Progenitor cell of endocrine pancreas (in vitro differentiated cells): ENCODE measurements at places on chromosomes 5 and 9. TPM values are rescaled to one million over a fixed set of nuclear protein-coding genes. Genes with fewer than 3 reads are reported as not detected.

DNA sequence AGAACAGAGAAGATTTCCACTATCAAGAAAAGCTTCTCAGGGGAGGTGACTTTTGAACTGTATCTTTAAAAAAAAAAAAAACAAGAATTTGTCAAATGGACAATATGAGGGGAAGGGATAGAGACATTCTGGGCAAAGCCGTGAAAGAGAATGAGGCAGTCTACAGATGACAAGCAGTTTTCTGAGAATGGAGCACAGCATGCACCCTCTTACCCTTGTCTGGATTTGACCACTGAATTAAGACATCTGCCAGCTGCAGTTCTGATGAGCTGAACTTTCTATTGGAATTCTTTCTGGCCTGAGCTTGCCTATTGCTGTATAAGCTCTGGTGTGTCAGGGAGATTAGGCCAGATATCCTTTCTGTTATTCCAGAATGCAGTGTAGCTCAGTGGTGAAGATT is 10.3 kb upstream of the RANBP3L start:
- no peaks in the 10 kb centered on the region for H3K36me3 ChIP-seq
- H3K4me3 ChIP-seq: no peak overlapping the region
- H3K27me3 ChIP-seq: peaks cover 11% of the 10 kb centered on the region
- H3K4me1 ChIP-seq: peaks cover 10% of the 10 kb centered on the region
- no peak for DNase-seq

DNA sequence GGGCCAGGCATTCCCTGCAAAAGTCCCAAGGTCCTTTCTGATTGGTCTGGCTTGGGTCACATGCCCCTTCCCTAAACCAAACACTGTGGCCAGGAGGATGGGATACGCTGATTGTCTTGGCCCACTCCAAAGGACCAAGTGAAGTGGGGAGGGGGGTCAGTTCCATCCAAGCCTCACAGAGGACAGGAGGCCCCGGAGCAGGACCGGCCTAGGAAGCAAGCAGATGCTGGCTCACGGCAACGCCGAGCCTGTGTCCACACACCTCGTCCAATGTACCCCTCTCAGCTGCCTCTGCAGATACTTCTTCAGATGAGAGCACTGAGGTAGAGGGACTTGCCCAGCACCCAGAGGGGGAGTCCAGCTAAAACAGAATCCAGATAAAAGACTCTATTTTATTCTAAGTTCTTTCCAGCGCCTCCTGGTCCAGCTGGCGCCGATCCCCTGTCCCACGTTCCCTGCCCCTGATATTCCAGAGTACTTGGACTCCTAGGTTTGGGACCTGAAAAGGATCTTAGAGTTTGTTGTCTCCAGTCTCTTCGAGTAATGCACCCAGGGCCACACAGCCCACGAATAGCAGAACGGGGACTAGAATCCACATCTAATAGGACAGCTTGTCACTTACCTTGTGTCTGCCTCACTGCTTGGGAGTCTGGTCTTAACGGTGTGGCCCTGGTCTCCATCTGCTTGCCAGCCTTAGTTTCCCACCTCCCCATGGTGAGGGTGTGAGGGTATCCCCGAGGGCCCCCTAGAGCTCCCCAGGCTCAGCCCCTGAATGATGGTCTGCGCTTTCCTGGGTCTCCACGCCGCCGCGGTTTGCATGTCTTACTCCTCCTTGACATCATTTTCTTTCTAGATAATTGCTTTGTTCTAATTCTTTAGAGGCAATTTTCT is 72.4 kb upstream of the UNC5A start:
- H3K4me1 ChIP-seq: peaks cover 3% of the 10 kb centered on the region
- peaks cover 52% of the 10 kb centered on the region for H3K27me3 ChIP-seq
- no peak overlapping the region for H3K27ac ChIP-seq
- no peak overlapping the region for H3K4me3 ChIP-seq
- no peaks in the 10 kb centered on the region for H3K36me3 ChIP-seq

DNA sequence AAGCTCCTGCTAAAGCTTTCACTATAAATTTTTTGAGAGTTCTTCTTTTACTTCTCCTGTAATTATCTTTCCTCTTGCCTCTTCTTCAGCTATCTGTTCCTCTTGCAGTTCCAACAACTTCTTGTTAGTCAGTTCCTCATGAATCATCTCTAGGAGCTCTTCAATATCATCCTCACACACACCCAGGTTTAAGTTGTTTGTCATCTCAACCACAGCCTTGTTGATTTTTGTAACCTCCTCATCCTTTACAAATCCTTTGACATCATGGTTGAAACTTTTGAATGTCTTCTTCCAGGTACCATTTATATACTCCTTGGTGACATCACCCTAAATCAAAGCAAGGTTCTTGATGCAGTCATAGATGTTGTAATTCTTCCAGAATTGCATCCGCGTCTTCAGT is 106.3 kb upstream of the MAMDC2 start:
- DNase-seq: no peak
- H3K27me3 ChIP-seq: no peaks in the 10 kb centered on the region
- no peaks in the 10 kb centered on the region for H3K36me3 ChIP-seq
- no peak overlapping the region for H3K4me3 ChIP-seq

GRCh38 chr5:146781157-146781556 is 97.4 kb downstream of the PPP2R2B start:
- H3K36me3 ChIP-seq: no peaks in the 10 kb centered on the region
- no peak for DNase-seq
- H3K27ac ChIP-seq: no peak overlapping the region
- H3K4me1 ChIP-seq: no peaks in the 10 kb centered on the region
- H3K27me3 ChIP-seq: peaks cover 4% of the 10 kb centered on the region

Gene SPATA31E1
- total RNA-seq: not detected in 2 replicates

DNA sequence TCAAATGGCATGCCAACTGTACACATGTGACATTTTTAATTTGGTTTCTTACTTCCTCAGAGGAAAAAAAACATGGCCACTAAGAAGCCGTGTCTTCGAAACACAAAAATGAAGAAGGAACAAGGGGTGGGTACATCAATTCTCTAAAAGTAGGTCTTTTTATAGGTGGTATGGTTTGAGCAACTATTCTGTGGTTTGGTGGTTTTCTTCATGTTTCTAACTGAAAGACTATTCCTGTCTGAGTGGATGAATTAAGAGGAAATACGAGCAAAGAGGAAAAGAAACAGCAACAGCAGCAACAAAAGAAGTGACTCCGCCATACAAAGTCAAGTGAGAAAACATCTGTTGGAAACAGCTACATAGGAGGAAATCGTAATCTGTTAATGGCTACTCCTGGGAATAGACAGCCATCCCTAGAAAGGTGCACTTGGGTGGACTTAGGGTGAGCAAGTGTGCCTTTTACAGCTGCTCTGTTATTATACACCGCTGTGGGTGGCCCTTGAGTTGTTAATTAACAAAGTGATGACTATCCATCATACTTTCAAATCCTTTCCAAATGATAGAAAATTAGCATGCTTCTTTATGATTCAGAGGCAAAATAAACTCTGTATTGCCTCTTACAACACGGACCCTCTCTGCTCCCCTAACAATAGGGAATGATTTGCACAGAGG is 575.8 kb downstream of the TLE1 start:
- H3K27ac ChIP-seq: no peak overlapping the region
- H3K27me3 ChIP-seq: peaks cover 7% of the 10 kb centered on the region
- no peak for DNase-seq
- H3K4me3 ChIP-seq: no peak overlapping the region
- no peaks in the 10 kb centered on the region for H3K36me3 ChIP-seq
- H3K4me1 ChIP-seq: peaks cover 4% of the 10 kb centered on the region

Gene FAM221B
- total RNA-seq: not detected in 2 replicates

DNA sequence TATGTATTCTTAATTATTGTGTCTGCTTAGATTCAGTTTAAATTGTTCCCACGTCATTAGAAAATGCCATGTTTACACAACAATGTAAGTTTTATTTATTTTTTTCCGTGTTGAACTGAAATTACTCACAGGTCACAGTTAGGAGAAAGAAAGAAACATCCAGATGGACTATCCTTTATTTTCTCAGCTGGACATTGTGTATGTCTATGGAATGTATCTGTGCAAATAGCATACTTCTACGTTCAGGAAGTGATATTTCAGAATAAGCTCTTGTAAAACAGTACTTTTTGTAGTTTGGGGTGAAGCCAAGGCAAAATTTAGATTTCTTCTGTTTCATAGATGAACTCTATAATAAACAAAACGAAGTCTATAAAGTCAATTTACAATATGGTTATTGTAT is 249.0 kb upstream of the ZNF608 start:
- peaks cover 16% of the 10 kb centered on the region for H3K4me1 ChIP-seq
- no peaks in the 10 kb centered on the region for H3K27me3 ChIP-seq
- no peak for DNase-seq
- no peaks in the 10 kb centered on the region for H3K36me3 ChIP-seq

DNA sequence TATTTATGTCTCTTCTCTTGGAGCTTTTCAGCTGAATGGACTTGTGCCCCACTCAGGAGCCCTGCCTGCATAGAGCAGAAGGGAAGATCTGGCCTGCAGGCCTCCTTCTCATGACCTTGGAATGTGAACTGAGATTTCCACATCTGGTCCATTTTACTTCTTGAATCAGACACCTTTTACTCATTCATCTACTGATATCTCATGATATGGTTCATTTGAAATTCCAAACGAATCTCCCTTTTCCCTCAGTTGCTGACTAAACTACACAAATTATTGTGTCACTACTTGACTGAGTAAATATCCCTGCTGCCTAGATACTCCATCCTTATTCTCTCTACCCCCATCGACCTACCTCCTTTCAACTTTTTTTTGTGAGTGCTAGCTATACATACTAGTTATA is 138.7 kb downstream of the PLCXD3 start:
- DNase-seq: no peak
- H3K4me3 ChIP-seq: no peak overlapping the region
- no peak overlapping the region for H3K27ac ChIP-seq
- no peaks in the 10 kb centered on the region for H3K36me3 ChIP-seq
- no peaks in the 10 kb centered on the region for H3K27me3 ChIP-seq

DNA sequence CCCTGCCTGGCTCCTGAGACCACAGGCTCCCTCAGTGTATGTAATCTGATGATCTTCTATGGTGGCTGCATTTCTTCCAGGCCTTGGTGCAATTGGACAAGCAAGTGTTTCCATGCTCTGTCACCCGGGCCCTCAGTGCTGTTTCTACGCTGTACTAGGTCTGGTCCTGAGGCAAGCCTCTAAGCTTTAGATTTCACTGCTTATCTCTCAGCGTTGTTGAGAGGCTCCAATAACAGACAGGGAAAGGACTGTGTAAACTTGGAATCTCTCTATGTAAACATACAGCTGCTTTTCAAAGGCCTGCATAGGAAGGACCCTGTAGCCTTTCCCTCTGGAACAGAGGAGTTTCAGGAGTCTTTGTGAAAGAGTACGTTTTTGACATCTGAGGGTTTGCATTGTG is 38.6 kb upstream of the NFIB start:
- H3K27me3 ChIP-seq: peaks cover 40% of the 10 kb centered on the region
- no peak for DNase-seq
- H3K4me3 ChIP-seq: no peak overlapping the region

DNA sequence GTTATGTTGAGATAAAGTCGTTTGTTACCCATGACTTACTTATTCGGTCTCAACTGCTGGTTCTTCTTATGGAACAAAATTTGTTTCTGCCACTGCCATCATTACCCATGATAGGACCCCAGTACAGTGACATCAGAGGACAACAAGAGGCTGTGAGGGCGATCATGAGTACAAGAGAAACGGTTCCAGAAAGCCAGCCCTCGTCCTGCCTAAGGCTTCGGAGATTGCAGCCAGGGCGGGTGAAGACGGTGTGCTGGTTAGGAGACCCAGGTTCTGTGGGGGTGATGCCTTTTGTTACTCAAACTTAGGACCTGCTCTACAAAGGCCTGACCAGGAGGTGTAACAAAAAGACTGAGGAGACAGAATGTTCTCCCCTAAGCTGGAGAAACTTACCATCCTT is 10.9 kb downstream of the FYB1 start:
- DNase-seq: no peak
- no peaks in the 10 kb centered on the region for H3K36me3 ChIP-seq

- peaks cover 48% of the 10 kb centered on the region for H3K36me3 ChIP-seq
- no peaks in the 10 kb centered on the region for H3K27me3 ChIP-seq
- peak overlapping the region; percentile 5 for H3K27ac ChIP-seq
- no peak overlapping the region for H3K4me3 ChIP-seq
These were observed 551 bp downstream of the PCDHB6 start for GRCh38 chr5:141150224-141150992.

DNA sequence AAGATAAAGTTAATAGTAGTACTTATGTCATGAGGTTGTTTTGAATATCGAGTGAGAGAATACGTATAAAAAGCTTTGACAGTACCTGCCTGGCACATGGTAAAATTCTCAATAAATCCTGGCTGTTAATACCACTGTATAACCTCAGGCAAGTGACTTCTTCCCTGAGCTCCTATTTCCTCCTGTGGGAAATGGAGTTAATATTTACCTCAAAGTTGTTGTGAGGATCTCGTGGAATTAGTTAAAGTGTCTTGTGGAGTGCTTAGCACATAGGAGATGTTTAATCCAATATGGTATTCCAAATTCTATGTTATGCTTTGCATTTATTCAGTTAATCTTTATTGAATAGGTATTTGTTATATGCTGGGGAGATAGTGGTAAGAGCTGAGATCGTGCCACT is 18.5 kb downstream of the FOCAD start:
- H3K27ac ChIP-seq: no peak overlapping the region
- H3K4me1 ChIP-seq: peaks cover 12% of the 10 kb centered on the region
- no peak overlapping the region for H3K4me3 ChIP-seq
- peaks cover 2% of the 10 kb centered on the region for H3K36me3 ChIP-seq
- no peaks in the 10 kb centered on the region for H3K27me3 ChIP-seq
- no peak for DNase-seq

Gene MYMK
- total RNA-seq: not detected in 2 replicates

DNA sequence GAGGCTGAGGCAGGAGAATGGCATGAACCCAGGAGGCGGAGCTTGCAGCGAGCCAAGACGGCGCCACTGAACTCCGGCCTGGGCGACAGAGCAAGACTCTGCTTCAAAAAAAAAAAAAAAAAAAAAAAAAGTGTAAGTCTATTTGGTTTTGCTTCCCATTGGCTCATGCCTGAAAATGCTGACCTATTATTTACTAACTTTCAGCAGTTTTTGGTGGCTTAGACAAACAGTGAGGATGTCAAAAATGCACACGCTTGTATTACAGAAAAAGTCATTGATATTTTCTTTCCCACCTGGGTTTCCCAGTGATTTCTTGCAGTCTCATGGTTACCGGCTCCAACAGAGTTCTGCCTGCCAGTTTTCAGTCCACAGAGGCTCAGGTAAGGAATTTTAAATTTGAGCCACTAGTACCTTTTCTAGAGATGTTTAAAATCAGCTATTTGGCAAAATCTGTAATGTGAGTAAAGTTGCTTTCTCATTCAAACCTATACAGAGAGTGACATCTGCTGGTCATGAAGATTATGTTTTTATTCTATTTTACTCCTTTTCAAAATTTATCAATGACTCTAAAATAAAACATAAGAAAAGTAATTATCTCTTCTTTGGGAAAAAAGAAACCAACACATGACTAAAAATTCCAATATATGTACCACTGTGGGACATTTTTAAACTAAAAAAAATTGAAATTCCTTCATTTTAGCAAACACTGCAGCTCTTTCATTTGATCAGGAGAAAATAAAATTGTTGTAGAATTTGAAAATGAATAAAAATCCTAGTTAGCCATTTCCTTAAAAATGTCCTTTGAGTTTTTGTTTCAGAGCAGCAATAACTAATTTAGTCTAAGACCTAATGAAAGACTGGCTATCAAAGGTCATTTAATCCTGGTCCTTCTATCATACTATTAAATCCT is 8.8 kb downstream of the FAM200C start:
- no peak overlapping the region for H3K4me3 ChIP-seq
- DNase-seq: no peak
- peaks cover 14% of the 10 kb centered on the region for H3K36me3 ChIP-seq
- H3K27ac ChIP-seq: no peak overlapping the region

Gene MARCOL
- not detected in 2 replicates for total RNA-seq

- no peak for DNase-seq
- peaks cover 2% of the 10 kb centered on the region for H3K4me1 ChIP-seq
- no peak overlapping the region for H3K27ac ChIP-seq
- H3K4me3 ChIP-seq: no peak overlapping the region
These were observed 12.1 kb downstream of the PTGES2 start for GRCh38 chr9:128115187-128116103.
